ENCODE measurements at places on chromosomes 6 and 20.

DNA sequence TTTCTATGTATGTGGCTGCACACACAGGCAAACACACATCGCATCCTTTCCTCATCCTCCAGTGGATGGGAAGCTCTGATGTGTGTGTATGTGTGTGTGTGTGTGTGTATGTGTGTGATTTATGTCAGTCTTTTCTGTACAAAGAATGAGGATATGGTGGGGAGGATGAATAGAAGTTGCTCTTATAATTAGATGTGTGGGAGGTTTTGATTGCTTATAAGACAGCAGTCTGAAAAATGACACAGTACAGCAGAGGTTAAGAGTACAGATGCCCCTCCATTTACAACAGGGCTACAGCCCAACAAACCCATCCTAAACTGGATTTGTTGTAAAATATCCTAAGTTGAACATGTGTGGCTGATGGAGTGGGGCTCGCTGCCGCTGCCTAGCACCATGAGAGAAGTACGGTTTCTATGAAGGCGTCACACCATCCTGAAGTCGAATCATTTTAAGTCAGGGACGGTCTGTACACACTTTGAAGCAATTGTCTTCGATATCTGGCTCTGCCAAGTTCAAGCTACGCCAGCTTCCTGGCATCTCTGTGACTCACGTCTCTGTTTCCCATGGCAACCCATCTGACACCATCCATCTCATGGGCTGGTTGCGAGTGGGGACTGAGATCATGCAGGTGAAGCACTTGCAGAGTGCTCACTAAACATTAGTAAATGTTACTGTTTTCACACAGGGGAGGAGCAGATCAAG lies 252.6 kb downstream of the MYLK4 start:
- DNase-seq = no peak

DNA sequence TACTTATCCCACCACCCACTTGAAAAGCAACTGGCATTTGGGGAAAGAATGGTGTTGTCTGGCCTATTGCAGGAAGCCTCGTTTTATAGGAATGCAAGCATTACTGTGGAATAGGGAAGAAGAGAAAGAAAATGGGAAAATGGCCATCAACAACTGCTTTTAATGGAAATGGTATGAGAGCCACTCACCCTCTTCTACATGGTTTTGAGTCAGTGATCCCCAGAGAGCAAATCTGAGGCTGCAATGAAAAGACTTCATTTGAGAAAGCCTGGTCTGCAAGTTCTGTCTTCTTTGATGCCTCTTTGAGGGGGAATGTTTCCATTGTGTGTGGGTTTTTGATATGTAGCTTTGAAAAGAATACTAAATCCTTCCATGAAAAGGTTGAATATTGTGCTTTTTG lies 172.3 kb upstream of the HDDC2 start:
- DNase-seq = no peak

- DNase-seq = no peak
Measured at GRCh38 chr20:63772781-63773518, 33.4 kb downstream of the SLC2A4RG start.

GRCh38 chr6:169701311-169701953 lies 397 bp downstream of the WDR27 start:
- no peak for DNase-seq

DNA sequence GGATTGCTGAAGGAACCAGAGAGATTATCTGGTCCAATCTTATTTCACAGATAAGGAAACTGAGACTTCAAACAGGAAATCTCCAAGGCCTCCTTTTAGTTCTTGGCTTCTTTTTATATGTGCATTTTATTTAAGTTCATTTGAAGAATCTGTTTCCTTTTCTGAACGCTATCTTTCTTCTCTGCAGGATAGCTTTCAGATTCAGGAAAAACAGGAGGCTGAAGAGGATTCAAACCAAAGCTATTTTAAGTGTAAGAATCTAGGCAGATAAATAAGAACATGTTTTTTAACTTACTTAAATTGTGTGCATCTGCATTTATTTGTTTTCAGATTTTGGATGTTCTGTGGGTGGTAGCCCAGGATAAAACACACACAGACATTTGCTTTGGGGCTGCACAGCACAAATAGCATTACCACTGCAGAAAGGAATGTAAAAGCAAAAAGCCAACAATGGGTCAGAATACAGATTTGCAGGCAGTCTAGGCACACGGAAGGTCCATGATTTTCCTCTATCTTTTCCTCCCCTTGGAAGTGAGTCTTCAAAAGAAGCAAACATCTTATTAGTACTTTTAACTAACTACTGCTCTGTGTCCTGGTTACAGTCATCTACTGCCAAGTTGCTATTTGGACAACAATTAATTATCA lies 188.8 kb upstream of the TBX18 start:
- DNase-seq = no peak

- no peak for DNase-seq
Measured at GRCh38 chr6:132648356-132648755, 10.6 kb downstream of the TAAR1 start.

DNA sequence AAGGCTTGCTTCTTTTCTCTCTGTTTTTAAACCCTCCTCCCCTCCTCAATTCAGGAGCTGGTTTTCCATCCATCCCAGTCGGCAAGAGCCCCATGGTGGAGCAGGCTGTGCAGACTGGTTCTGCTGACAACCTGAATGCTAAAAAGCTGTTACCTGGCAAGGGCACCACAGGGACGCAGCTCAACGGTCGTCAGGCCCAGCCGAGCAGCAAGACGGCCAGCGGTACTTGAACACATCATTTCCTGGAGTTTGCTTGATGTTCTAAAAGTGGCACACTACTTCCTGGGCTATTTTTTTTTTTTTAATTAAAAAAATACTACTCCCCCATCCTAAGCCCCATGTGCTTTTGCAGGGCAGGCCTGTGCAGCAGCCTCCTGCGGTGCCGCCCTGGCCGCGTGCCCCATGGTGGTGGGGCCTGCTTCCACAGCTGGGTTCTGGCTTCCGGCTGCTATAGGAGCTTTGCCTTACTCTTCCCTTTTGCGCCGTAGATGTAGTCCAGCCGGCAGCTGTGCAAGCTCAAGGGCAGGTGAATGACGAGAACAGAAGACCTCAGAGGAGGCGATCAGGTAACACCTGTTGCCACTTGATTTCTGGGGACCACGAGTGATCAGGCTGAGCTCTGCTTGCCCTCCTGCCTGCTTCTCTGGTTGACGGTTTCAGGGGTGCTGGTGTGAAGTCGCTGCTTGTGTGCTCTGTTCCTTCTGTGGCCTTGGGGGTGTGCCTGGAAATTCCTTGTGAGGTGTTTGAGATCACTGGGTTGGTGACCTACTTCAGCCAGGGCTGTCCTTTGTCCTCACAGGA lies 7.7 kb downstream of the LSM14B start:
- no peak for DNase-seq

GRCh38 chr6:93222071-93222851 lies 197.1 kb downstream of the EPHA7 start:
- no peak for DNase-seq

DNA sequence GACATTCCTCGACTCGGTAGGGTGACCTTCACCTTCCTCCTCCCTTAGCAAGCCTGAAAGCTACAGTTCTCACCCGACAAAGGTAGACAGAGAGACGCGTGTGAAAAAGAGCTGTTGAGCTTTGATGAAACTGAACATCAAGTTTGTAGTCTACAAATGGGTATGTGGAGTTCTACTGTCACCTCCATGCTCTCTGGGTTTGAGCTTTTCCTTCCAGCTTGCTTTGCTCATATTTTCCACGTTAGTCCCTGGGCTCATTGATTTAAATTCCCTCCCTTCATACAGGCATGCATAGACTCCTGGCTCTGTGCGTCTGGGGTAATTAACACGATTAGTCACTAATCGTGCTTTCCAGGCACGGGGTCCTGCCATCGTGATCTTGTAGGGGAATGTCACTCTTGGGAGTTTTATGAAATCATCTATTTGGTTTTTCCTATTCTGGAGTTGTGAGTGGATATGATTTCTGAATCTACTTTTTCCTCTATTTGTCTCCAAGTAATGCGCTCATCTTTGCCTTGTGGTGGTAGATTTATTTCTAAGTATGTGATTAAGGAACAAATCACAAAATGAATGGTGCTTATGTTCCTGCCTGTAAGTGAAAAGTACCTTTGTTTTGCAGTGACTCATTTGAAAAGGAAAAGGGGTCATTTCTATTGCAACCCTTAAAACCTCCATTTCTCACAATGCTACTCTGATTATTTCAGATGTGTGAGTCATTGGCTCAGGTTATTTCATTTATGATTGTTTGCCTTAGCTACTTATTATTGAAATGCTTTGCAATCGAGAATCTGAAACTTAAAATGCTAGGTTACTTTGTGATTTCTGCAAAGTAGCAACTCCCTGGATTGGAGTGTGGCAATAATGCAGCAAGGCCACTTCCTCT lies 154.6 kb downstream of the ZDHHC14 start:
- DNase-seq = no peak

GRCh38 chr6:9717568-9717967 lies 697.3 kb downstream of the TFAP2A start:
- DNase-seq = no peak

DNA sequence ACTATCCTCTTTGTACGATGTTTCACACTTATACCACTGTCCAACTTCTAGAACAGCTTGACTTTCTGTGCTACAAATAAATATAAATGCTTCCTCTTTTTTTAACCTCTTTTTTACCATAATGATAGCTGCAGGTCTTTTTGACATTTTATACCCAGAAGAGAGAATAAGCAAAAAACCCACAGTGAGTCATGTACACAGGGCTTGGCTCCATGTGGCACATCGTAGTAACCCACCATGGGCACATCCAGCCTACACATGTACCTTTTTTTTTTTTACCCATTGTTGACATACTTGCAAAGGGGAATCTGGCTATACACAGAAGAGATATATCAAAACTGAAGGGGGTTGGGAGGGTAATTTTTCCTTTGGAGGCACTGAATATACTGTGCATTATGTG lies 59.5 kb upstream of the RSPO3 start:
- DNase-seq = no peak

DNA sequence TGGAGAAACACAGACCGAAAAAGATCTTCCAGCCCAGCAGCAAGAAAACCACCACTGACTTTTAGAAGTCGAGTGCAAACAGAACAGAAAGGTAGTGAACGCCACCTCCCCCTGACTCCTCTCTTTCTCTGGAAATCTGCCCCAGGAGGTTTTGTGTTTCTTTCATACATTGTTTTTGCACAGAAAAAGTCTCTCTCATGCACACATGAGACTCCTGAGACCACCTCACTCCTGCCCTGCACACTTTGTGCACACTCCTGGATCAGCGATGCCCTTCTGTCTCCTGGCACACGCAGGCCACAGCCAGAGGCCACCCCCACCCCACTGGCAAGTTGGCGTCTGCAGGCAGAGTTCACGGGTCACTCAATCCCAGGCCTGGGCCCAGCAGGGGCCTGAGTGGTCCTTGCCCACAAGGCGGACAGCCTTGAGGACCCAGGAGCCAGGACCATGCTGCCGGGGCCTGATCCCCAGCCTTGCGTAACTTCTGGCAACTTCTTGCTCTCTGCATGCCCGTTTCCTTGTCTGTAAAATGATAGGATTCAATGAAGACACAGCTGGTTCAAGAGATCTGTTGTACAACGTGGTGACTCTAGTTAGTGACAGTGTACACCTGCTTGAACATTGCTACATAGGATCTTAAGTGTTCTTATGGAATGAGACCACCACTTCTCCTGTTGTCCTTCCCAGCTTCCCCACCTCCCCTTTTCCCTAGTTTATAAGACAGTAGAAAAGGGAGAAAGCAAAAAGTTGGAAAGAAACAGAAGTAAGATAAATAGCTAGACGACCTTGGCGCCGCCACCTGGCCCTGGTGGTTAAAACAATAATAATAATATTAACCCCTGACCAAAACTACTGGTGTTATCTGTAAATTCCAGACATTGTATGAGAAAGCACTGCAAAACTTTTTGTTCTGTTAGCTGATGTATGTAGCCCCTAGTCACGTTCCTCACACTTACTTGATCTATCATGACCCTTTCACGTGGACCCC lies 30.2 kb upstream of the CST7 start:
- no peak for DNase-seq

DNA sequence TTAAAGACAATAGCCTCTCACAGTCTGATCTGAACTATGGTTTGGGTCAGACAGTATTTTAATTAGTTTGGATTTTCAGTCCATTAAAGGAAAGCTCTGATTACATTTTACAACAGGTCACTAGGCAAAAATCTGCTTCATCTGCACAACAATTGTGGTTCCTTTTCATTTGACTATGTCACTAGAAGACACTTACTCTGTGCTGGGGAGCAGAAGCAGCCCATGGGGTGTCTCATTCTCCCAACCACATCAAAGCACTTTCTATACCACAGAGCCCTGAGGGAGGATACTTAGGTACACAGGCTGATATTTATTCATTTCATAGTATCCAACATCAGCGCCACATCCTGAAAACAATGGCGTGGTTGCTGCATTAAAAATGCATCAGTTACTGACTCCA lies 36.6 kb upstream of the HDAC2 start:
- DNase-seq = no peak

GRCh38 chr6:36353411-36353915 lies 16.8 kb upstream of the BNIP5 start:
- DNase-seq = no peak

DNA sequence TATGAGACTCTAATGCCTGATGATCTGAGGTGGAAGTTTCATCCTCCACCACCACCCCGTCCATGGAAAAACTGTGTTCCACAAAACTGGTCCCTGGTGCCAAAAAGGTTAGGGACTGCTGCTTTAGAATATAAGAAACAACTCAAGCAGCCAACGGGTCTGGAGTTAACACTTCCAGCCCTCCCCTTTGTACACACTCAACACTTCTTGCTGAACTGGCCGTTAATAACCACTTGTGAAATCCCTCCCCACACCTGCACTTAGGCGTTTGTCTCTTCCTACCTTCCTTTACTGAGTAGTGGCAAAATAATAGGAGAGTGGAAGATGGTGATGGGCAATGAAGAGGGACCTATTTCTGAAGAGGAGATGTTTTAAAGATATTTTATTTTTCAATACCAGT lies 10.5 kb downstream of the SAYSD1 start:
- DNase-seq = no peak

- DNase-seq = no peak
Measured at GRCh38 chr6:156883497-156884252, 106.5 kb downstream of the ARID1B start.

DNA sequence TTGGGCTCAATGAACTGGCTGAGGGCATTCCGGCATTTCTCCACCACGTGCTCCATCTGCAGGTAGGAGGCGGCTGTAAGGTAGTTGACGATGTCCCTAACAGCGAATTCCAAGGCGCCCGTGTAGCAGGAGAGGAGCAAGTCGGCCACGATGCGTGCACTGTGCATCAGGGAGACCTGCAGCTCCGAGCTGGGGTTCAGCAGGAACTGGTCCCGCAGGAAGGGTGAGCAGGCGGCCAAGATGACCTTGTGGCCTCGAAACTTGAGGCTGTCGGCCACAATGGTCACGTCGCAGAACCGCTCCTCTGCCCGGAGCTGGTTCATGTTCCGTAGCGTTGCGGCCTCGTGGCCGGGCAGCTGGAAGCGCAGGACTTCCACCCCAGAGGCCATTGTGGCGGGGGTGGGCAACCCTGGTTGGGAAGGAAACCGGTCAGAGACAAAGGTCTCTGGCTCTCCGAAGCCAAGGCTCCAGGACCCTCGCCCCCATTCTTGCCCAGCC lies 920 bp downstream of the ZBTB12 start:
- no peak for DNase-seq

- DNase-seq = no peak
Measured at GRCh38 chr6:43965628-43966373, 161.5 kb downstream of the MRPL14 start.
